ENCODE measurements at places on chromosomes 5 and 9.

- DNase-seq = no peak
These were observed 109.3 kb upstream of the ICE1 start for GRCh38 chr5:5313101-5313635.

- no peak for DNase-seq
These were observed 40.8 kb downstream of the GRAMD2B start for GRCh38 chr5:126464016-126464415.

DNA sequence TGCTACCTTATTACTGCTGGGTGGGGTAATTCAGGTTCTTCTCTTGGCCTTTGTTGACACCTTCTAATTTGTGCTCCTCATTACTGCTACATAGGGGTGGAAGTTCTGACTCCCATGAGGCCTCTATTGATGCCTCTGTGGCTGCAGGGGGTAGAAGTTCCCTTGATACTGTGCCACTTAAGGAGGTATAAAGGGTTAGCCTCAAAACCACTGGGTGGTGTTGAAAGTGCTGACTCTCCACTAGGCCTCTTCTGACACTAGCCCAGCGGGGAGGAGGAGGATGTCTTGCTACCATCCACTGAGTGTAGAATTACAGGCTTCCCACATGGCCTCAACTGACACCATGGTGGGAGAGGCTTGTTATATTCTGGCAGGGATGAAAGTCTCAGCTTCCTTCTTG, 36.7 kb upstream of the CCDC112 start:
- no peak for DNase-seq

DNA sequence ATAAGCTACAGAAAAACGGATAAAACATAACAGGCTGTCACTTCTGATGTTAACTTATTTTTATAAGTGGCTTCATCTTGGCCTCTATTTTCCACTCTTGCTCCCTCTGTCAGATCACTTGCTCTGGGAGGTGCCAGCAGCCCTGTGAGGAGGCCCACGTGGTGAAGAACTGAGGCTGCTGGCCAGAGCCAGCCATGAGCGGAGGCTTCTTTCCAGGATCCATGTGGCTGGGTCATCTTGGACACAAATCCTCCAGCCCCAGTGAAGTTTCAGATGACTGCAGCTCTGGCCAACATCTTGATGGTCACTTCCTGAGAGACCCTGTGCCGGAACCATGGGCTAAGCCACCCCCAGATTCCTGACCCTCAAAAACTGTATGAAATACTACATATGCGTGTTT, 7.5 kb upstream of the CMBL start:
- no peak for DNase-seq

- no peak for DNase-seq
These were observed 95.2 kb downstream of the ERBIN start for GRCh38 chr5:66021585-66021984.

DNA sequence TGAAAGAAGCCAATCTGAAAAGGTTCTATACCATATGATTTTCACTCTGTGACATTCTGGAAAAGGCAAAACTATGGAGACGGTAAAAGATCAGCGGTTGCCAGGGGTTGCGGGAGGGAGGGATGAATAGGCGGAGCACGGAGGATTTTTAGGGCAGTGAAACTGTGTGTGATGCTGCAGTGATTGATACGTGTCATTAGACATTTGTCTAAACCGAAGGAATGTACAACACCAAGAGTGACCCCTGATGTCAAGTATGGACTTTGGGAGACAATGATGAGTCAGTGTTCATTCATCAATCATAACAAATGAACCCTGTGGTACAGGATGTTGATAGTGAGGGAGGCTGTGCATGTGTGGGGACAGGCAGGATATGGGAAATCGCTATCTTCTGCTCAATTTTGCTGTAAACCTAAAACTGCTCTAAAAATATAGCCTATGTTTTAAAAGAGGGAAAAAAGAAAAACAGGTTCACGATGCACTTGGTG, 34.4 kb downstream of the ERGIC1 start:
- peak; percentile 40 for DNase-seq

DNA sequence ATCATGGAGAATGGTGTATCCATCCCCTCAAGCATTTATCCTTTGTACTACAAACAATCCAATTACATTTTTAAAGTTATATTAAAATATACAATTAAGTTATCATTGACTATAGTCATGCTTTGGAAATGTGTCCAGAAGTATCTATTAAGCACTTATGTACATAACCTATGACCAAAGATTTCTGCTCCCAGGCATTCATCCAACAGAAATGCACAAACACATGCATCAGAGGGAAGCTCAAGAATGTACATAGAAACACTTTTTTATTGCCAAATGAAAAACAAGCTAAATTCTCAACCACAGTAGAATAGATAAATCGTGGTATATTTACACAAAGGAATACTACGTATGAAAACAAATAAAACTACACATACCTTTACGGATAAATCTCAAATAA, 700.5 kb upstream of the ZNF608 start:
- peak; percentile 68 for DNase-seq
